ENCODE measurements at places on chromosomes 5 and 9.

DNA sequence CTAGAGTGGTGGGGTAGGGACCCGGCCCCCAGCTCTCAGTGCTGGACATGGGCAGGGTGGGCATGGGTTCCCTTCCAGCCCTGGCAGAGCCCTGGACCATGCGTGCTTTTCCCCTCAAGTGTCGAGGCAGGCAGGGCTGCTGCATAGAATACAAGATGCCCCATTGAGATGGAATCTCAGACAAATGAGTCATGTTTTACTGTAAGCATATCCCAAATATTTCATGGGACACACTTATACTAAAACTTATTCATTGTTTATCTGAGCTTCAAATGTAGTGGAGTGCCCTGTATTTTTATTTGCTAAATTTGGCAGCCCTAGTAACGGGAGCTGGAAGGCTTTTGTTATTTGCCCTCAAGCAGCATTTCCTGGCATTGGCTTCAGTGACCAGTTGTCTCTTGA, 3.2 kb upstream of the RNU6ATAC start:
- no peak for DNase-seq

- no peak for DNase-seq
These were observed 4.3 kb upstream of the RIC1 start for GRCh38 chr9:5624655-5625054.

- no peak for DNase-seq
These were observed 116.1 kb upstream of the RASA1 start for GRCh38 chr5:87151547-87151946.

DNA sequence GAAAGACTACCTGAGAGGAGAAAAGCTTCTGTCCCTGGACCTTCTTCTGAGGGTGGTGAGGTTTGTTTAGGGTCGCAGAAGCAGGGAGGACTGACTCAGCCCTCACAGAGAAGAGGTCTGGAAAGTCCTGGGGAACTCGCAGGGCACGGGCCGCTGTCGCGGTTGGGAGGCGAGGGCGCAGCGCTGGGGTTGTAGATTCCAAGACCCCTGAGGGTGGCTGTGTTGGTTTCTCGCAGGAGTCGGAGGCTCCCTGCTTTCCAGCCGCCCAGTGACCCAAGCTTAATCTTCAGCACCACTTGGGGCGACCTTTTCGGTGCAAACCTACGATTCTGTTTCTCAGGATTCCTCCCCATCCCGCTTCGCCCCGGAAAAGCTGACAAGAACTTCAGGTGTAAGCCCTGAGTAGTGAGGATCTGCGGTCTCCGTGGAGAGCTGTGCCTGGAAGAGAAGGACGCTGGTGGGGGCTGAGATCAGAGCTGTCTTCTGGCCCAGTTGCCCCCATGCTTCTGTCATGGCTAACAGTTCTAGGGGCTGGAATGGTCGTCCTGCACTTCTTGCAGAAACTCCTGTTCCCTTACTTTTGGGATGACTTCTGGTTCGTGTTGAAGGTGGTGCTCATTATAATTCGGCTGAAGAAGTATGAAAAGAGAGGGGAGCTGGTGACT, 482 bp downstream of the SLC27A6 start:
- no peak for DNase-seq

- DNase-seq, result no peak
These were observed 16.2 kb downstream of the MIGA2 start for GRCh38 chr9:129052592-129052991.

DNA sequence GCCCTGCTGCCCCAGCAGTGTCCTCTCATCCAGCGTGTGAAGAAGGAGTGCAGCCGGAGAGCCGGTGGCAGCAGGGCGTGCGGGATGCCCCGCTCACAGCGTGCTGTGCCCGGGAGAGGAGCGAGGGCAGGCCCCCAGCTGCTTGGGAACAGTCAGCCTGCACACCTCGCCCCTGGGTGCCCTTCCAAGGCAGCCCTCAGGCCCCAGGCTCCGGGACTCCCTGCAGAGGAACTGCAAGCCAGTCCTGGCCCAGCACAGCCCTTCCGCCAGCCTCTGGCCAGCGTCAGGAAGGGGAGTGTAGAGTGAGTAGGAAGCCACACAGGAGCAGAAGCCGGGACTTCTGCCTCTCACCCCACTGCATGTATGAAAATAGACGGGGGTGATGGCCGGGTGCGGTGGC, 43.5 kb downstream of the ADAMTS2 start:
- no peak for DNase-seq
